Muscle of leg (tissue), 16 donors: ENCODE measurements at places on chromosomes 11 and 22. TPM values are rescaled to one million over a fixed set of nuclear protein-coding genes. Genes with fewer than 3 reads are reported as not detected.
A peak's percentile ranks its signal among the peaks of the same experiment; 100 is the strongest.

TBCEL gene
- 31.6 TPM for total RNA-seq

ALG9 gene
- 25.7 TPM for total RNA-seq

RIMBP3C gene
- 0.40 TPM for total RNA-seq

PLEKHA7 gene
- total RNA-seq = 2.6 TPM

OPCML gene
- 0.62 TPM for total RNA-seq

IL10RA gene
- 4.8 TPM for total RNA-seq

INS gene
- total RNA-seq = not detected

HEPHL1 gene
- not detected for total RNA-seq

SYT7 gene
- total RNA-seq = 0.93 TPM

MRGPRX4 gene
- total RNA-seq = not detected

DNA sequence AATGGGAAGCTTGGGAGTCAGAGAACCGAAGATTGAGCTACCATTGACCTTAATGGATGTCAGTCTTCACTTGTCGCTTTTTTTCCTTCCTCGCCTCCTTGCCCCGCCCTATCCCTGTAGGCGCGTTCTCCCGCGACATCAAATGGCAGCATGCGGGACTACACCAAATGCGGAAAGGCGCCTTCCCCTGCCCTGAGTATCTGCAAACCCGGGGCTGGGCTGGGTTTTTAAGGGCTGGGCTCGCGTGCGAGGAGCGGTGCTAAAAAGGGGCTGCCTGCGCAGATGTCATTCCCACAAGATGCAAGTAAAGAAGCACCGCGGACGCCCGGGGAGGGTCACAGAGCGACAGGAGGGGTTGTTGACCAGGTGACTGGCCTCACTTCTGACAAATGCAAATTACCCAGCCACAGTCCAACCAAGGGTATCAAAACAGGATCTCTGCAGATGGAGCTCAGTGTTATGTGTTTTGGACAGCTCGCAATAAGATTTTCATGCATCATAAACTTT, 4.7 kb upstream of the FAM111B start:
- peak overlapping the region; percentile 4 for H3K4me3 ChIP-seq
- peaks cover 11% of the 10 kb centered on the region for H3K27me3 ChIP-seq
- H3K27ac ChIP-seq = no peak overlapping the region

DNA sequence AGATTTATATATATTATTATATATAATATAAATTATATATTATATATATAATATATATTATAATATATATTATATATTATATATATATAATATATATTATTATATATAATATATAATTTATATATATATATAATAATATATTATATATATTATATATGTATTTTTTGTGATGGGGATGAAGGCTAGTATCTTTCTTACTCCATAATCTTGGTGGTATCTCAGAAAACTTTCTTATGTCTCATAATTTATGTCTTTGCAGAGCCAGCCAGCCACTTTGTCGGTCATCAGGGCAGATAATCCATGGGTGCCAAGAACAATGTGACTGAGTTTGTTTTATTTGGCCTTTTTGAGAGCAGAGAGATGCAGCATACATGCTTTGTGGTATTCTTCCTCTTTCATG, at the start of gene OR4S1:
OR4S1 (plus strand) TSS at position 301 of the 400 bp plus-strand sequence; CDS start at position 301, 0 bp downstream.
- H3K4me3 ChIP-seq = no peak within 1 kb of the TSS
- H3K4me1 ChIP-seq = no peaks in the 10 kb centered on the region
- no peaks in the 10 kb centered on the region for H3K36me3 ChIP-seq

GRCh38 chr11:46534711-46535110, 59.1 kb downstream of the AMBRA1 start:
- H3K36me3 ChIP-seq = no peaks in the 10 kb centered on the region
- H3K27me3 ChIP-seq = no peaks in the 10 kb centered on the region
- DNase-seq = peak; percentile 36
- H3K27ac ChIP-seq = no peak overlapping the region
- peaks cover 6% of the 10 kb centered on the region for H3K4me1 ChIP-seq

GRCh38 chr11:67647471-67647870, 3.1 kb downstream of the ACY3 start:
- H3K27ac ChIP-seq = no peak overlapping the region
- no peak for DNase-seq
- H3K36me3 ChIP-seq = no peaks in the 10 kb centered on the region
- peaks cover 13% of the 10 kb centered on the region for H3K27me3 ChIP-seq

DNA sequence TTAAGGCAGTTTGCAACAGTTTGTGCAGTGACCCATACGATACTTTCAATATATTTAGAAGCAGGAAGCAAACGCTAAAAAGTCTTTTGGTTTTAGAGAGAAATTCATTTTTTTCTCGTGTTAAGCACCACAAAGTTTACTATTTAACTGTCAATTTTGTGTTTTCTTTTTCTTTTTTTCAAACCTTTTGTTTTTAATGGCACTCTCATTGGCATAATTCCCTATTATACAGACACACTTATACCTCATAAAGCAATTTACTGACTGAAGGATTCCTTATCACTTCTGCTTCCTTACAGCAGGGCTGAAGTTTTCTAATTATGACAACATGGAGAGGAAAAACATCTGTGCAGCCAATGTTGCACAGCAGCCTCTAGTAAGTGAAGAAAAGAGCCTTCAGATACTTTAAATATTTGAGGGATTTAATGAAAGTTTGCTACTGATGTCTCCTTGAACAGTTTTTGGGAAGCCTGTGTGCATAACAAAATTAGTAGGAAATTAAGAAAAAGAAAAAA, 2191.2 kb downstream of the LRRC4C start:
- DNase-seq = peak; percentile 3
- H3K4me3 ChIP-seq = no peak overlapping the region
- H3K36me3 ChIP-seq = no peaks in the 10 kb centered on the region
- no peaks in the 10 kb centered on the region for H3K4me1 ChIP-seq

- no peak for DNase-seq
- no peak overlapping the region for H3K4me3 ChIP-seq
- H3K36me3 ChIP-seq = no peaks in the 10 kb centered on the region
These were observed 95.6 kb downstream of the ZBTB16 start for GRCh38 chr11:114155116-114155515.

- no peaks in the 10 kb centered on the region for H3K36me3 ChIP-seq
- no peak overlapping the region for H3K27ac ChIP-seq
- H3K27me3 ChIP-seq = no peaks in the 10 kb centered on the region
- no peaks in the 10 kb centered on the region for H3K4me1 ChIP-seq
These were observed 101.8 kb downstream of the PHF21B start for GRCh38 chr22:44907765-44908737.

- no peak overlapping the region for H3K4me3 ChIP-seq
- H3K36me3 ChIP-seq = peaks cover 3% of the 10 kb centered on the region
- H3K27me3 ChIP-seq = no peaks in the 10 kb centered on the region
- peak overlapping the region; percentile 50 for H3K27ac ChIP-seq
- no peak for DNase-seq
These were observed 129.0 kb downstream of the MICAL2 start for GRCh38 chr11:12239396-12239795.

- H3K36me3 ChIP-seq = no peaks in the 10 kb centered on the region
- peaks cover 33% of the 10 kb centered on the region for H3K4me1 ChIP-seq
- H3K27me3 ChIP-seq = peaks cover 15% of the 10 kb centered on the region
- peak overlapping the region; percentile 17 for H3K27ac ChIP-seq
- DNase-seq = peak; percentile 83
- H3K4me3 ChIP-seq = no peak overlapping the region
These were observed 162.3 kb downstream of the TRIM29 start for GRCh38 chr11:119975561-119976152.

DNA sequence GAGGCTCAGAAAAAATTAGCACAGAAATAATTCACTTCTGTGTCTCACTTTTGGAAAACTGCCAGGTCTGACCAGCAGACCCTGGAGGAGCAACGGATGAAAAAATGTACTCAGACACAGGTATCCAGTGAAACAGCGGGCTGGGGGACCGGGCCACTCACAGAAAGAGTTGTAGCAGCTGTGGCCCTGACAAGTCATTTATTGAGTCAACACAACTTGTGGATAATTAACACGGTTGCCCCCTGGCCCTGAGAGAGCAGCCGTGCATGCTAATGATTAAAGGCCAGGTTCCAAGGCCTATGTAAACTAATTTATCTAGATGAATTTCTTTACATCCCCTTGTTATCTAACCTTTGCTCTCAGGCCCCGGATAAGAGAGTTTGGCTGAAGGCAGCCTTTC, 131.3 kb downstream of the AASDHPPT start:
- no peak overlapping the region for H3K27ac ChIP-seq
- H3K36me3 ChIP-seq = no peaks in the 10 kb centered on the region
- H3K4me3 ChIP-seq = no peak overlapping the region
- no peaks in the 10 kb centered on the region for H3K27me3 ChIP-seq

- peaks cover 23% of the 10 kb centered on the region for H3K4me1 ChIP-seq
- no peak overlapping the region for H3K4me3 ChIP-seq
- no peak overlapping the region for H3K27ac ChIP-seq
- no peaks in the 10 kb centered on the region for H3K36me3 ChIP-seq
- no peak for DNase-seq
These were observed 1.6 kb upstream of the FGF19 start for GRCh38 chr11:69705351-69705811.

GRCh38 chr22:38943201-38943600, 14.2 kb upstream of the APOBEC3A start:
- no peak for DNase-seq
- H3K27me3 ChIP-seq = peaks cover 47% of the 10 kb centered on the region
- no peak overlapping the region for H3K4me3 ChIP-seq
- no peaks in the 10 kb centered on the region for H3K4me1 ChIP-seq
- no peaks in the 10 kb centered on the region for H3K36me3 ChIP-seq

GRCh38 chr22:32987081-32987631, 71.0 kb downstream of the SYN3 start:
- peak; percentile 38 for DNase-seq
- H3K4me3 ChIP-seq = no peak overlapping the region
- H3K4me1 ChIP-seq = peaks cover 40% of the 10 kb centered on the region
- H3K27ac ChIP-seq = no peak overlapping the region
- H3K27me3 ChIP-seq = no peaks in the 10 kb centered on the region
- H3K36me3 ChIP-seq = no peaks in the 10 kb centered on the region

- no peak overlapping the region for H3K27ac ChIP-seq
- DNase-seq = no peak
- no peak overlapping the region for H3K4me3 ChIP-seq
- no peaks in the 10 kb centered on the region for H3K27me3 ChIP-seq
- H3K36me3 ChIP-seq = no peaks in the 10 kb centered on the region
These were observed 8.2 kb upstream of the HBE1 start for GRCh38 chr11:5277807-5278382.

DNA sequence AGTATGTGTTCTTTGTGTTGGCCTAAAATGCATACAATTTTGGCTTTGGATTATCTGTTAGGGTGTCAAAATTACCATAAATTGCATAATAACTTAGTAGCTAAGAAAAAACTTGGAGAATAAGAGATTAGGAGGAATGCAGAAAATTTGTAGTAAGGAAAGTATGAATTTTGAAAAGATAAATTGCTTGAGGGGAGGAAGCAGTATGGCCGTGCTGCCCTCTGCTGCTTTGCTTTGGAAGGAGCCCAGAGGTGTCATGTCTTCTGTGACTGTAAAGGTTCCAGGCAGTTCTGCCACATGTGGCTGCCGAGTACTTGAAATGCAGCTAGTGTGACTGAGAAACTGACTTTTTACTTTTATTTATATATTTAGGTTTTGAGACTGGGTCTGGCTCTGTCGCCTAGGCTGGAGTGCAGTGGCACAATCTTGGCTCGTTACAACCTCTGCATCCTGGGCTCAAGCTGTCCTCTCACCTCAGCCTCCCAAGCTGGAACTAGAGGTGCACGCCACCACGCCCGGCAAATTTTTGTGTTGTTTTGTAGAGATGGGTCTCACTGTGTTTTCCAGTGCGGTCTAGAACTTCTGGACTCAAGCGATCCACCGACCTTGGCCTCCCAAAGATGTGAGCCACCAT, 1.8 kb downstream of the ADSL start:
- H3K4me1 ChIP-seq = peaks cover 25% of the 10 kb centered on the region
- peak; percentile 67 for DNase-seq
- H3K36me3 ChIP-seq = peaks cover 32% of the 10 kb centered on the region
- peak overlapping the region; percentile 93 for H3K4me3 ChIP-seq

DNA sequence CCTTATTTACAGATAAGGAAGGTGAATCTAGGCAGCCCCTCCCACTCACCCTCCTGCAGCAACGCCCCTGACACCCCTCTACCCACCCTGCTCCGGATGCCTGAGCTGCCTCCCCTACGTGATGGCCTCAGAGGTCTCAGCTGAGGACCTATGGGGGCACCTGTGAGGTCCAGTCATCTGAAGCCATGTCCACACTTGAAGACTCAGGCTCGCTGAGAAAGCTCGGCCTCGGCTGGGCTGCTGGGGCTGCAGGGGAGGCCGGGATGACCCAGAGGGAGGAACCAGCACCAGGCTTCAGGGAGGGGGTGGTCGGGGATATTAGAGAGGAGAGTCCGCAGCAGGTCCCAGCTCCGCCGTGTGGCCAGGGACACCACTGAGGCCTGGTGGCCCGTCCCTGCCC, 92.8 kb downstream of the BRD1 start:
- H3K36me3 ChIP-seq = no peaks in the 10 kb centered on the region
- H3K27me3 ChIP-seq = peaks cover 2% of the 10 kb centered on the region
- H3K4me1 ChIP-seq = peaks cover 10% of the 10 kb centered on the region
- H3K4me3 ChIP-seq = no peak overlapping the region
- no peak for DNase-seq

DNA sequence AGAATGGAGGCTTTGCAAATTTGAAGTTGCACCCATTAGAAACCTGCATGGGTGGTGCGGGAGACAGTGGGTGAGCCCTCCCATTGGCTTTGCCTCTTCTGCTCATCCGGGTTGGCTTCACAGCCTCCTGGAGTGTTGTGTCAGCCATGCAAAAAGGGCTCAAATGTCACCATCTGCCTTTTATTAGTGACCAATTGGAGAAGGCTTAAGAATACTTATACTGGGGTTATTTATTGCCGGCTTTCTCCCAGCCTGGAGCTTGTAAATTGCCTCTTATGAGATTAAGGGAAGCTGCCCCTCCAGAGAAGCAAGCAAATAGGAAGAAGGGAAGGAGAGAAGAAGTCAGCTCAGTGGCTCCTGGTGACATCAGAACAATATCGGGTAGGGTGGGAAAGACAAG, 182.6 kb downstream of the ST3GAL4 start:
- H3K4me1 ChIP-seq = no peaks in the 10 kb centered on the region
- no peak overlapping the region for H3K27ac ChIP-seq
- peaks cover 29% of the 10 kb centered on the region for H3K27me3 ChIP-seq

- no peak overlapping the region for H3K4me3 ChIP-seq
- no peaks in the 10 kb centered on the region for H3K27me3 ChIP-seq
- no peak for DNase-seq
- no peak overlapping the region for H3K27ac ChIP-seq
- H3K36me3 ChIP-seq = peaks cover 21% of the 10 kb centered on the region
- H3K4me1 ChIP-seq = peaks cover 29% of the 10 kb centered on the region
These were observed 19.4 kb downstream of the MED15 start for GRCh38 chr22:20526628-20527355.
